ENCODE measurements at places on chromosomes 13 and 19.

- no peak for DNase-seq
Observed at GRCh38 chr13:71789693-71790329, 77.2 kb downstream of the DACH1 start.

GRCh38 chr19:40232479-40232878 is 6.0 kb upstream of the CCNP start:
- no peak for DNase-seq

- no peak for DNase-seq
Observed at GRCh38 chr13:78596736-78597601, 6.4 kb downstream of the POU4F1 start.

DNA sequence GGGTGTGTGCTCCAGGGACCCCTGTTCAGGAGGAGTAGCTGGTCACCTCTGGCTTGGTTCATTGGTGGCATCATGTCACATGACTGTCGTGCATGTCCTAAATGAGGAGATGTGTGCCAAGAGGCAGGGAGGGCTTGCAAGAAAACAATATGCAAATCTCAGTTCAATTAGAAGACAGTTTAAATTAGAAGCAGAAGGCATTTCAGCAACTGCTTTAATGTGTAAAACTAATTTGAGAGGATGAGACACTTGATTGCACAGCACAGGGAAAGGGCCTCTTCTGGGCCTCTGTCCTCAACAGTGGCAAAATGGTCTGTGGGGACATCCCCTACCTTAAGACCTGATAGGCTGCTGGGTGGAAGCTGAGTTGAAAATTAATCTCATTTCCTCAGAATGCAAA is 54.6 kb downstream of the SPATA13 start:
- DNase-seq = no peak

DNA sequence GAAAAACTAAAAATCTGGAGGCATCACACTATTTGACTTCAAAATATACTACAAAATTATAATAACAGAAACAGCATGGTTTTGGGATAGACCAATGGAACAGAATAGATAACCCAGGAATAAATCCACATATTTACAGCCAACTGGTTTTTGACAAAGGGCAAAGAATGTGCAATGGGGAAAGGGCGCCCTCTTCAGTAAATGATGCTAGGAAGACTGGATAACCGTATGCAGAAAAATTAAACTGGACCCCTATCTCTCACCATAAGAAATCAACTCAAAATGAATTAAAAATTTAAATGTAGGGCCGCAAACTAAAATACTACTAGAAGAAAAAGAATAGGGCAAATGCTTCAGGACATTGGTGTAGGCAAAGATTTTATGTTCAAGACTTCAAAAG is 440.5 kb upstream of the SGCG start:
- DNase-seq = no peak

DNA sequence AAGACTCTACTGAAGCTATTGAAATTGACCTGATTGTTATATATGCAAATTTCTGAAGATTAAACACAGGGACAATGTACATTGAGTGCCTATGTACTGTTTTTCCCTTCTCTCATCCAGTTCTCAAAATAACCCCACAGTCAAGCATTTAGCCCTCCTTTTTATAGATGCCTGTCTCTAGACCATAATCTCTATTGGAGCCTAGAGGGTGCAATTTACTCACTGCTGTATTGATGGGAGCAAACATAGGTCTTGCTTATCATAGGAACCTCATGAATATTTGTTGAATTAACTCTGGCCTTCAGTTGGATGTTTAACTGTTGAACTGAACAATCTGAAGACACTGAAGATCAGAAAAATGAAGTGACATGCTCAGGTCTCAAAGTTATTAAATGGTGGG is 183.0 kb downstream of the RFC3 start:
- no peak for DNase-seq

GRCh38 chr19:7681340-7682174 is 924 bp downstream of the TRAPPC5 start:
- DNase-seq = peak; percentile 54

DNA sequence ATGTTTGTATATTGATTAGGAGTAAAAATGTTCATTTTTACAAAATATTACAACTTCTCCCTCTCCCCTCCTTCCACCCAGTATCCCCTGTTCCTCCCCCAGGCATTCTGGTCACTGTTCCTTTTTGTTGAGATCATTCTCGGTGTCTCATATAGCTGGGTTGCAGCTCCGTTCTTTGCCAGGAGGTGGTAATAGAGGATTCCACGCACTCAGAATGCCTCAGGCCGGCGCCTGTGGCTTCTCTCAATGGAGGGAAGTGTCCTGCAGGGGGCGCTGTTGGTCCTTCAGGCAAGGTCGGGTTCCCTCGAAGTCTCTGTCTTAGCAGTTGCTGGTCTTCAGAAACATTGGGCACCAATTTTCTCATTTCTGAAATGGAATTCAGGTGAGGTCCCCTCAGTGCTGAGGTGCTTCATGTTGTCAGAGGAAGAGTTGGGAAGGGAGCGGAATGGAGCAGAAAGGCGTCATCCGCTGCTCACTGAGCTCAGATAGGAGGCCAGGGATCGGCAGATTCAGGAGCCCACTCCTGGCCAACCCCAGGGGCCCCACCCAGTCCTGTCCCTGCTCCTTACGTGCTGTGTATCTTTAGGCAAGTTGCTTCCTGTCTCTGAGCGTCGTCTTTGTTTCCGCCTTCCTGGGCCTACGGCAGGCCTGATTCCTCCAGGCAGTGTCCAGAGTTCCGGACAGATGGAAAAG is 10.3 kb upstream of the GARIN5A start:
- peak; percentile 42 for DNase-seq

DNA sequence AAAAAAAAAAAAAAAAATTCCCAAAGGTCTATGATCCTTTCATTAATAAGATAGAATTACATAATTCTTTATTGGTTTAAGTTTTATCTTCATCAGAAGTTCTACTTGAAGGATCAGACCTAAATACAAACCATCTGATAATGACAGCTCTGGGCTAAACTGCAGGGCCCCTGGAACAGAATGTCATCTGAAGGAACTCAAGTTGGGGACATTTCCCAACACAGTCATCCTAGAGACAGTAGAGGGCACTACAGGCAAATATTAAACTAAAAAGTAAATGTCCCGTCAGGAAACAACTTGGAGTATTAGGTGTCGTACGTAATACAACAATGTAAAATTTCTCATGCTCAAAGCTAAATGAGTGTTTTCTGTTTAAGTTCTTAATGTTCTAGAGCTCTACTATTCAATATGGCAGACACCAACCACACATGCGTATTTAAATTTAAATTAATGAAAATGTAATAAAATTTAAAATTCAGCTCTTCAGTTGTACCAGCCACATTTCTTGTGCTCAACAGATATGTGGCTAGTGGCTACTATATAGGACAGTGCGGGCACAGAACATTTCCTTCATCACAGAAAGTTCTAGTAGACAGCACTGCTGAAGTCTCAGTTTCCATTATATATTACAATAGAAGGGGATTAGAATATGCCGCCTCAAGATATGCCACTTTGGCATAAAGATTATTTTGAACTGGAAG is 21.8 kb upstream of the NAXD start:
- DNase-seq = peak; percentile 31

DNA sequence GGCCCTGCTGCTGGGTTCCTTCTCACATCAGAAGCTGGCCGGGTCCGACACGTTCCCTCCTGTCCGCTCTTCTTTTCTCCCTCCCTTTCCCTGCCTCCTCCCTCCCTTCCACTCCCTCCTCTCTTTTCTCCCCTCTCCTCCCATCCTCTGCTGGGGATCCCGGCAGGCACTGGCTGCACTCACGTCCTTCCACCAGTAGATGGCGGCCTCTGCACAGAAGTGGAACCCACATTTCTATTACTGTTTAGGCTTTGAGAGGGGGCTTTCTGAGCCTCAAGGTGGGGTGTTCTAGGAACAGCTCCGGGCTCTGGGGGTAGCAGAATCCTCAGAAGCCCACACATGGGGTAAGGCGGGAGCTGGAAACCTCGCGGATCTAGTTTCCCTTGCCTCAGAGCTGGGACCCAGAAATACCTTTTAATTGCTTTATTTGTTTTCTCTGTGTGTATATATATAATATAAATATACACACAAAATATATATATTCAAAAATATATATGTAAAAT is 294.2 kb downstream of the ZNF536 start:
- DNase-seq = no peak

DNA sequence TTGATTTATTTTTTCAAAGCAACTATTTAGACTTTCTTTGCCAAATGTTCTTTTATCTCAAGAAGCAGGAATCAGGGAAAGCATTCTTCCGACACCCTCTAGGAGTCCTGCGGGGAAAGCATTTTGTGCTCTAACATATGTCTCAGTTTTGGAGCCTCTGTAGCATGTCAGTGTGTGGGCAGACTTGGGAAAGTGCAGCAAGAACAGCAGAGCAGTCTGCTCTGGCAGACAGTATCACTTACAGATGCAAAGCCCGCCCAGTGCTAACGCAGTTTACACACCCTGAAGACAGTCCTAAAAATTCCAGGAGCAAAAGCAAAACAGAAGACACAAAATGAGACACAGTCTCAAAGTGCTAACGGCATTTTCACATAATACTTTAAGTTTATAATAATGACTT is 393.5 kb downstream of the KLF12 start:
- no peak for DNase-seq

DNA sequence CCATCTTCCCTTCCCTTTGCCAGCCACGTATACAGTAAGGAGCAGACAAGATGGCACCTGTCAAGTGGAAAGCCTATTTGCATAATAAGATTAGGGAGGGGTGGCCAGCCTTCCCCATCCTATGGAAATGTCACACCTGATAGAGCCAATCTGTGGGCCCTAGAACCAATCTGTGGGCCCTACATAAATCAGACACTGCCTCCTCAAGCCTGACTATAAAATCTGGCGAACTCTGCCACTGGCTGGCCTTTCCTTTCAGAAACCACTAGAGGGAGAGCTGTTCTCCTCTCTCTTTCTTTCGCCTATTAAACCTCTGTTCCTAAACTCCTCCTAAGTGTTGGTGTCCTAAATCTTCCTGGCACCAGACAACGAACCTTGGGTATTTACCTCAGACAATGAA is 231.5 kb upstream of the KLHL1 start:
- no peak for DNase-seq

DNA sequence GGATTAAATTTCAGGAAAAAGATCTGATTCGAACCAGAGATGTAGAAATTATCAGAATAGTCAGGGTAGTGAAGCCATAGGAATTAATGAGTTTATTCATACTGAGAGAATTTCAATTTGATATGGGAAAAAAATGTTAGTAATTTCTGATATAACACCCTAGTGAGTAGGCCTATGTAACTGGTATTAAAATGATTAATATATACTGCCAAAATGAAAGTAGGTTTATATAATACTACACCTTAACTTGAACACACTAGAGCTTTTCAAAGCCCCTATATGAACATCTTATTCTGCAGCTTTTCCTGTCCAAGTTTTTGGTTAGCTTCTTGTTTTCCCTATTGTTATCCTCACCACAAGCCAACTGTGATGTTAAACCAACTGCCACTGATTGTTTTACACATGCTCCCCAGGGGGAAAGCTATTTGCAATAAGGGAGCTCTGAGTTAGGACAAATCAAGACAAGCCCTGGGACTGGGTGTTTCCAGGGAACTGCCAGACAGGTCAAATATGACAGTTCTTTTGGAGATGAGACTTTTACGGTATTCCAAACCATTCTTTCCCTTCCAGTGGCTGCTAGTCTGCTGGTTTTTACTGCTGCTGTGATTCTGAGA is 45.3 kb downstream of the FNDC3A start:
- peak; percentile 7 for DNase-seq

All from HFF-Myc (cell line).